EL (cell line): ENCODE measurements at places on chromosomes 13 and 19.

DNA sequence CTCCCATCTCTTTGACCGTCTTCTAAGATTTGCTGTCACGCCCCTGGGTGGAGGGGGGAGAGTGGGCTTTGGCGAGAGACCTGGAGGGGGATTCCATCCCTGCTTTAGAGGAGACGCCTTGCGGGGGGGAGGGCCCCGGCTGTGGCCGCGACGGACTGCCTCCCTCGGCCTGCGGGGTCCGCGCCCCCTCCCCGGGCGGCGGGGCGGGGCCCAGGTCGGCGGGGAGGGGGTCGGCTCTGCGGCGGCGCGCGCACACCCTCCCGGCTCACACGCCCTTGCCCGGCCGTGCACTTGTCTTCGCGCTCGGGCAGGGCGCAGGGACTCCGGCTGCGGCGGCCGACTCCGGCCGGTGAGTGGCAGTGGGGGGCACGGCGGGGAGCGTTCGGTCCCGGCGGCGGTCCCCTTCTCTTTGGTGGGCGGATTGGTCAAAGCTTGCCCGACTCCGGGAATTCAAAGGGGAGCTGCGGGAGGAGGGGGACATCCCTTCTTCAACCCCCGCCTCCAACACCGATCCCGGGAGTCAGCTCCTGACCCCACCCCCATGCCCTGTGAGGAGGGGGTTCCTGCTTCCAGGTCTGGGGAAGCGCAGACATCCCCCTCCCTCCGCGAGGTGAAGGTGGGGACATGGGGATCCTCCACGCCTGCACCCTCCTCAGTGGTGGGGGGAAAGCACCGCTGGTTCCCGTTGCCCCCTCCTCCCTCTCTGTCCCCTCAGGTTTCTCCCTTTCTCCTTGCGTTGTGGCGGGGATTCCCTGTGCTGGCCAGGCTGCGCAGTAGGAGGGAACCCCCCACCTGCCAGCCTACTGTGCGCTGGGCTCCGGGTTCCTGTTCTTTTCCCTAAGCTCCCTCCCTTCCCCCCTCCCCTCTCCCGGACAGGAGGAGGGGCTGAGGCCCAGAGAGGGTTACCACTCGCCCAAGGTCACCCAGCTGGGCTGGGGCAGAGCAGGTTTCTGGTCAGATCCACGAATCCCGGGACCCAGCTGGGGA, 14.6 kb upstream of the KCNN1 start:
- no peak for DNase-seq

DNA sequence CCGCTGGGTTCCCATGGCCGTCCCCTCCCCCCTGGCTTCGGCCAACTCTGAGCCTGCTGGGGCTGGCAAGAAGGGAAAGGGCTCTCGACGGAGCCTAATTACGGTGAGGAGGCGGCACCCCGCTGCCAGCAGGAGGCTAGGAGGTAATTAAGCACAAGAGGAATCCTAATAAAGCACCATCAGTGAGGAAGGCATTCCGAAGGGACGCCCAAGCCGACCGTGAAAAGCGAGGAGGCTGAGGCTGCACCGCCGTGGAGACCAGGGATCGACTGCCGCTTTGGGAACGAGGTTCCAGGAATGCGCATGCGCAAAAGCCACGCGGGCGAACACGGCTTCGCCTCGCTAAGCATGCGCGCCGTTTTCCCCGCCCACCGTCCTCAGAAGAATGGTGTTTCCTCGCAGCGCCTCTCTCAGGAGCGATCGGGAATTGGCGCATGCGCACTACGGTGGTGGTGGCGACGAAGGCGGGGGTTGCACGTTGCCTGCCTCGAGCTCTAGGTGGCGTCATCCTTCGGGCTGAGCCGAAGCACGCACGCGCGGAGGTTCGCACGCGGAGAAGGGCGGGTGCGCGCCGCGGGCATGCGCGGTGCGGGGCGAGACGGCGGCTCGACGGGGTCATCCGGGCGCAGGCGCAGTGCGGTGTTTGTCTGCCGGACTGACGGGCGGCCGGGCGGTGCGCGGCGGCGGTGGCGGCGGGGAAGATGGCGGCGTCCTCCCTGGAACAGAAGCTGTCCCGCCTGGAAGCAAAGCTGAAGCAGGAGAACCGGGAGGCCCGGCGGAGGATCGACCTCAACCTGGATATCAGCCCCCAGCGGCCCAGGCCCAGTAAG, at the start of gene MAP2K7:
TSS of gene MAP2K7 (plus strand) at position 634 of the 830 bp plus-strand sequence. CDS start at position 702, 68 bp downstream.
- peak; percentile 99 for DNase-seq

- no peak for DNase-seq
Measured at GRCh38 chr19:51144482-51145045, 2.5 kb downstream of the SIGLEC7 start.

DNA sequence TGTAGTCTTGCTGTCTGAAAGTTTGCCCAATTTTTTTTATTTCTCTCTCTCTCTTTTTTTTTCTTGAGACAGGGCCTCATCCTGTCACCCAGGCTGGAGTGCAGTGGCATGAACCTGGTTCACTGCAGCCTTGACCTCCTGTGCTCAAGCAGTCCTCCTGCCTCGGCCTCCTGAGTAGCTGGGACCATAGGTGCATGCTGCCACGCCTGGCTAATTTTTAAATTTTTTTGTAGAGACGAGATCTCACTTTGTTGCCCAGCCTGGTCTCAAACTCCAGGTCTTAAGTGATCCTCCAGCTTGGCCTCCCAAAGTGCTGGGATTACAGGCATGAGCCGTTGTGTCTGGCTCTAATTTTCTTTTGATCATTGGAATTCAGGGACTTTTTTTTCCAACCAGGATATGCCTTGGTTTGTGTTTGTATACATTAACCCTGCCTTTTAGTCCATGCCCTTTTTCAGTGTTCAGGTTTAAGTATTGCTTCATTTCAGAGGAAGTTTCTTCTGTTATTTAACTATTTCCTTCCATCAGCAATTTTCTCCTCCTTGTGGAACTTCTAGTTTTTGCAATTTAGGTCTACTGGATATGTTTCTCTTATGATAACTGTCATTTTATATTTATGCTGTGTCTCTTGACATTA, 201.4 kb downstream of the PCCA start:
- DNase-seq: no peak

GRCh38 chr19:49953416-49953815, 7.6 kb downstream of the SIGLEC11 start:
- no peak for DNase-seq

DNA sequence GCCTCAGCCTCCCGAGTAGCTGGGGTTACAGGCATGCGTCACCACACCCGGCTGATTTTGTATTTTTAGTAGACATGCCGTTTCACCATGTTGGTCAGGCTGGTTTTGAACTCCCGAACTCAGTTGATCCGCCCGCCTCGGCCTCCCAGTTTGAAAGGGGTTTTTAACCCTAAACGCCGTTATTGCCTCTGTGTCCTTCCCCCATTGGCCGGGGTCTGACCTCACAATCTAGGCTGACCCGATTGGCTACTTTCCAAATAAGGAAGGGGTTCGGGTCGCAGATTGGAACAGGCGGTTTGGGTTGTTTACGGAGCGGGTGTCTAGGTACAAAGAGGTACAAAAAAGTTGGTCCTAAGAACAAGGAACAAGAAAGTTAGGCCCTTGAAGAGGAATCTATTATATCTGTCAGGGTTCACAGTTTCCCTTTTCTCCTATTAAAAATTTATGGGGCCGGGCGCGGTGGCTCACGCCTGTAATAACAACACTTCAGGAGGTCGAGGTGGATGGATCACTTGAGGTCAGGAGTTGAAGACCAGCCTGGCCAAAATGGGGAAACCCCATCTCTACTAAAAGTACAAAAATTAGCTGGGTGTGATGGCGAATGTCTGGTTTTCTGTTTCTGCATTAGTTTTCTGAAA, 1.0 kb downstream of the ZNF253 start:
- peak; percentile 3 for DNase-seq

DNA sequence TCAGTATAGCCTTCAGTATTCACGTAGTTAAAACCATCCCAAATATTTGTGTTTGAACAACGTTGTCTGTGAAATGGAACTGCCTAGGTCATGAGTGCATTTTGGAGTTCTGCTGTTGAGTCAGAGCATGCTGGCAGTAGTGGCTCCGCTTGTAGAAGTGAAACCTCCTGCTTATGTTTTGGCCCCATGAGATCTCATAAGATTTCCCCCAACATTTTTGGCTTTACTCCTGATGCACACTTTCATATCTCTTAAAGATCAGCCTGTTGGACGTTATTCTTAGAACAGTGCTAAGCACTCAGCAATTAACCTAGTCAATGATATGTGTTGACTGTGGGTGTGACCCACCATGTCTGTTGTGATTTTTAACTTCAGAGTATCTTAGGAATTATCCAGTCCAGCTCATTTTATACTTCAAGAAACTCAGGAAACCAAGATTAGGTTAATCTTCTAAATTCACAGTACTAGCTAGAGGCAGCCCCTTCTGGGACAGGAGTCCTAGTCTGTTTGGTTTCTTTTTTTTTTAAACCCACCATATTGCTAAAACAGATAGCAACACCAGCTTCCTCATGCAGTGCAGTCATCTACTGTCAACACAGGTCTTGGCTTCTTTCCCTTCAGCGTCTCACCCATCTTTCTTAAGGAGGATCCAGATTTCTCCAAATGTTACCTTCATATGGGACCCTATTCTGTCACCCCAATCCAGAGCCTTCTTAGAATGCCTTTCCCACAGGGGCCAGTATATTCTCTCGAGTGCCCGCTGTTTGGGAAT, 26.2 kb downstream of the RAP2A start:
- DNase-seq: no peak

GRCh38 chr13:99722931-99723330, 221.7 kb downstream of the TM9SF2 start:
- no peak for DNase-seq

- DNase-seq: no peak
Measured at GRCh38 chr19:5141129-5141849, 172.4 kb downstream of the KDM4B start.

DNA sequence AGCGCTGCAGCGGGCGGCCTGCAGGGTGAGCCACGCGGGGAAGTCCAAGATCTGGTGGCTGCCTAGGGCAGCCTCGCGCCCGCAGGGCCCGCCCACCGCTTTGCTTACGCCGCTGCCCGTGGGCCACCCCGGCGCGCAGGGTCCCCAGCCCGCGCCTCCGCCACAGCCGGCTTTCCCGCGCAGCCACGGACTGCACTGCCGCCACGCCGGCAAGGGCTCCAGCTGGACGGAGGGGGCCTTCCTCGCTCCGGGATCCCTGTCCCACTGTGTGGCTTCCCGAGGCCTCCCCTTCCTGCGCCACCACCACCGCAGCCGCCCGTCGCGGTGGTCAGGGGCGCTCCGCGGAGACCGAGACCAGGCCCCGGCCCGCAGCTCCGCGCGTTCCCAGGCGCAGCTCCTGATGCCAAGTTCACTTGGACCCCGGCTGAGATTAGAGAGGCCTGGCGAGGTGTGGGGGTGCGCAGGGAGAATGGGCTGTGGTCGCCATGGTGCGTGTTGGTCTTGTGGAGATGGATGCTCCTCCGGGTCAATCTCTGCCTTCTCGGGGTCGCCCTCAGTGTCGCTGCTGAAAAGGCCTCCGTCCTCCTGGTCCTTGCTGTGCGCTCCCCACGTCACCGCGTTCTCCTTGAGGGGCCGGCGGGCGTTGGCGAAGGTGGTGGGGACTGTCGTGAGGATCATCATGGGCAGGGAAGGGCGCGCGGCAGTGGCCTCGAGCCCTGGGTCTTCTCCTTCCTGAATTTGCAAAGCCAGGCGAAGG, 17.9 kb upstream of the RNF17 start:
- no peak for DNase-seq

DNA sequence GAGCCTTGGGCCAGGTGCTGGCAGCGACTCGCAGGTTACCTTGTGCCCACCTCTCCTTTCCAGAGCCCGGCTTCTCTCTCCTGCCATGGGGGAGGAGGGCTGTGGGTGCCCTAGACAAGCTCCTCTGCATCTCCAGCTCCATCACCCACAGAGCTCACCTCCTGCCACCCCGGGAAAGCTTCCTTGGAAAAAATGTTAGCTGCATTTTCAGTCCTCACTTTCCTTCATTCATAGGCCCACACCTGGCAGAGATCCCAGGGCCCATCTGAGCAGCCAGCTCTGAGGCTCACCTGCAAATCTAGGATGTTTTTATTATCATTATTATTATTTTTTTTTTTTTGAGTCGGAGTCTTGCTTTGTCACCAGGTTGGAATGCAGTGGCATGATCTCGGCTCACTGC, 36.8 kb downstream of the ZFR2 start:
- DNase-seq: no peak

GRCh38 chr13:20780317-20780716, 6.6 kb upstream of the EEF1AKMT1 start:
- no peak for DNase-seq
